ENCODE measurements at places on chromosomes 3 and 15.

DNA sequence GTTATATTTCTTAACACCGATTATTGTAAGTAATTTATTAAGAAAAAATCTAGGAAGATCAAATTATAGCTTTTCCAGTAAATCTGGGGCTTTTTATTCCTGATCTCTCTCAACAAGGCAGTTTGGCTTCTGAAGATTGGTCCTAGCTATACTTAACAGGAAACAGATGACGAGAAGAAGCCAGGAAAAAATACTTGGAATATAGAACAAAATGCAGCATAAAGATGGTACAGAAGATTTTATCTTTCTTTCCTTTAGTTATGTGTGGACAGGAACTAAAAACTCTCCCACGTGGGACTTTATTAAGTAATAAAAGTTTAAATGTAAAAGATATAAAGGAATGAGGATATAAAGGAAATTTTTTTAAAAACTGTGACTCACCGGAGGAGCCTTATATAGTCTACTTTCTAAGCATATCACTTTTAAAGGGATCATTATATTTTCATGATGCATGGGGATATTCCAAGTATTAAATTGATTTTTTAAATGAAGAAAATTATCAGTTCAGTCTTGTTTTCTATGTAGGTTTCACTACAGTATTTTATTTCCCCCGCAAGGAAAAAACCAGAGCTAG lies 8.2 kb downstream of the B3GNT5 start:
- DNase-seq: no peak

DNA sequence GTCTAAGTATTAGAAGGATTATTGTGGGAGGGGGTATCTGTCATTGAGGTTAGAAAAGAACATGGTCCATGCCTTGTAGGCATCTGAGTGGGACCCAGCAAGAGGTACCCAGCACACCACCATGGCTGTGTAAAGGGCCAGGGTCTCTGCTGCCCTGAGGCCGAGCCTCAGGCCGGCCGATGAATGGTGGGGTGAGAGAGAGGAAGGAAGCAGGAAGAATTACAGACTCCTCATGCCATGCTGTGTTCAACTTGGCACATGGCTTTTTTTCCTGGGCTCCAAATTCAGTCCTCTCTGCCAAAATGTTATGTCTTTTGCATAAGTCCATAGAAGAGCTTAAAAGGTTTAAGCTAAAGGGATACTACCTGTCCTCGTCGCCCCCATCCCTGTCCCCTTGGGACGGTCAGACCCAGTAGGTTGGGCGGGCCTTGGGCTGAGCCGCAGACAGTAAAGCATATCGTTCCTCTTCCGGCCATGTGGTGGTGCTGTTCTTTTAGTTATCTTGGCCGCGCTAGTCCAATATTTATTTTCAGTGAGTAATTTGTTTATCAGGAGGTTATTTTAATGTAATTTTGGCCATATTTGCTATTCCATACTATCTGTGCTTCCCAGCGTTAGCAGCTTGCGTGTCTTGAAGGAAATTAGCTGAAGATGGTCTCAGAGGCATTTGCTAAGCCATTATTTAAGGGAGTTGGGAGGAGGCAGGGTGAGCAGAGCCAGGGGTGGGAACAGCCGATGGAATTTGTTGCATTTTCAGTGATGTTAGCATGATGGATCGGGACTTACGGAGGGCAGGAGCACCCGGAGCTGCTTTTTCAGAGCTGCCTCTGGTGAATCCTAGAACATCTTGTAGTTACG lies 152.4 kb downstream of the AGBL1 start:
- peak; percentile 28 for DNase-seq

DNA sequence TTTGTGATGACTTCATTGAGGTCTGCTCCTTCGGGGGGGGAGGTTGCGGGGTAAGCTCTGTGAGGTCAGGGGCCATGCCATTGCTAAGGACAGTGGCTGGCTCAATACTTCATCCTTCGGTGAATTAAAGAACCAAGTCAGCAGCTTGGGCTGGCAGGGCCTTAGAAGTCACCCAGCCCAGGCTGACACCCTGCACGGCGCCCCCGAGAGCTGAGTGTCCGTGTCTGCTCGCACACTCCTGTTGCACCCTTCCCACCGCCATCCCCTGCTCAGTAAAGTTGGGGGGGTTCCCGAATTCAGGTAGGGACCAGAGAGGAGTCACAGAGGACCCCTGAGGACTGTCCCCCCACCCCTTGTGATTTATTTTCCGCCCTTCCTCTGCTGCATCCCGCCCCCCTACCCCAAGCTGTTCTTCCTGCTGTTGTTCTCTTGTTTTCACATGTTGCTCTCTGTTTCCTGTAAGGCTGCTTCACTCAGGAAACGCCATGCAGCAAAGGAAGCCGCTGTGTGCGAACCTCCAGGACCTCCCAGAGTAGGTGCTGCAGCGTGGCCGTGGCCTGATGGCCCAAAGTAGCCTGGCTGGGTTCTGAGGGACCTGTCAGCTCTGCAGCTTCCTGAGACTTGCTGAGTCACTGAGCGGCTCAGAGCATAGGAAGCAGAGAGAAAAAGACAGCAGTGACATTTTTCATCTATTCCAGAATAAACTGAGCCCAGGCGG lies 14.4 kb downstream of the EFCC1 start:
- DNase-seq: no peak

DNA sequence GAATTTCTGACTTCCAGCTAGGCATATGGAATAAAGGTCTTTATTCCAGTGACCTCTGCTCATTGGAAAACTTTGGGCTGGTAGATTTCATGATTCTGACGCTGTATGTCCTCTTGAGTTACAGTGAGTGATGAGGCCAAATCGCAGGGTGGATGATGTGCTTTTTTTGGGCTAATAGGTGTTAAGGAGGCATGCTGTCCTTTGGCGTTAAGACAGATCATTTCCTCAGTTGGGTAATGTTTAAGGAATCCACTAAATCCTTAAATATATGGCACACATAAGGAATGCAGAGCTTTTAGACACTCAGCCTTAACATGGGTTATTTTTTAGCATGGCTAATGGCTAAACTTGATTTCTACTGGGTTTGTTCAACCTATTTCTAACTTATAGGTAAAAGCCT lies 87.9 kb downstream of the LPP start:
- DNase-seq: no peak

DNA sequence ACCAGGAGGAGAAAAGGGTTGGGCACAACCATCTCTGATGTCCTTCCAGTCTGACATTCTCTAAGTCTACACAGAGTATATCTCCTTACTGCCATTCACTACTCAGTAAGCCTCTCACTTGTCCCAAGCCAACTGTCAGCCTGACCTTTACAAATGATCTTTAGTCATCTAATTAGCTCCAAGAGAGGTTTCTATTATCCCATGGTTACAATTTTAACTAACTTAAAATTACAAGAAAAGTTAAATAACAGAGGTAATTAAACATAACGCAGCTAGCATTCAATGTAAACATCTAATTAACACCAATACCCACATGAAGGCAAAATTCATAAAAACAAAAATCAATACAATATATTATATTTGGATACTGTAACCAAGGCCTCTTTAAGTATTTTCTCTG lies 126.9 kb downstream of the LSAMP start:
- DNase-seq: no peak

GRCh38 chr3:150462108-150462507 lies 54.0 kb downstream of the TSC22D2 start:
- DNase-seq: no peak

GRCh38 chr3:101615525-101615924 lies 41.5 kb downstream of the PCNP start:
- no peak for DNase-seq

GRCh38 chr3:70980646-70981170 lies 602.8 kb downstream of the FOXP1 start:
- no peak for DNase-seq

- DNase-seq: no peak
Measured at GRCh38 chr3:159151130-159151529, 349.3 kb downstream of the MFSD1 start.

DNA sequence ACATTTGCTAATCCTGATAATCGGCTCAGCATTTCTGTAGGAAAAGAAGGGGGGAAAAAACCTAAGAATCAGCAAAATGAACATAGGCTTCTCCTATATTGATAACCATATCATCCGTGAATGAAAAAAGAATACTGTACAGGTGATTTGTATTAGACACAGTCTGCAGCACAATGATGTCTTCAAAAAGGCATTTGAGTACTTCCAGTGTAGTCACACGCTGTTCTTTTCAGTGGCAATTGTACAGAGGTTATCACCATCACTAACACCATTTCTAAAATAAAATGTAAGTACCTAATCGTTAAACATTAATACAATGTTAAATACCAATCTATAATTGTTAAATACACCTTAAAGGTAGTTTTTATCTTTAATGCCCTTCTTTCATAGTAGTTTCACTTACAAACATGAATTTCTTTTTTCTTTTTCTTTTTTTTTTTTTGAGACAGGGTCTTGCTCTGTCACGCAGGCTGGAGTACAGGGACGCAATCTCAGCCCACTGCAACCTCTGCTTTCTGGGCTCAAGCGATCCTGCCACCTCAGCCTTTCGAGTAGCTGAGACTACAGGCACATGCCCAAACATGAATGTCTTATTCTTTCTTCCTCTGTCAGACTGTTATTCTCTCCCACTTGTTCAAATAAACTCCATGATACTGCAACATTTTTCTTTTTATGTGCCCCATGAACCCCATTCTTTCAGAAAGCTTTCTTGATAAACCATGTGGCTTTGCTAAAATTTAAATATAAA lies 18.4 kb downstream of the GOLGB1 start:
- DNase-seq: no peak

DNA sequence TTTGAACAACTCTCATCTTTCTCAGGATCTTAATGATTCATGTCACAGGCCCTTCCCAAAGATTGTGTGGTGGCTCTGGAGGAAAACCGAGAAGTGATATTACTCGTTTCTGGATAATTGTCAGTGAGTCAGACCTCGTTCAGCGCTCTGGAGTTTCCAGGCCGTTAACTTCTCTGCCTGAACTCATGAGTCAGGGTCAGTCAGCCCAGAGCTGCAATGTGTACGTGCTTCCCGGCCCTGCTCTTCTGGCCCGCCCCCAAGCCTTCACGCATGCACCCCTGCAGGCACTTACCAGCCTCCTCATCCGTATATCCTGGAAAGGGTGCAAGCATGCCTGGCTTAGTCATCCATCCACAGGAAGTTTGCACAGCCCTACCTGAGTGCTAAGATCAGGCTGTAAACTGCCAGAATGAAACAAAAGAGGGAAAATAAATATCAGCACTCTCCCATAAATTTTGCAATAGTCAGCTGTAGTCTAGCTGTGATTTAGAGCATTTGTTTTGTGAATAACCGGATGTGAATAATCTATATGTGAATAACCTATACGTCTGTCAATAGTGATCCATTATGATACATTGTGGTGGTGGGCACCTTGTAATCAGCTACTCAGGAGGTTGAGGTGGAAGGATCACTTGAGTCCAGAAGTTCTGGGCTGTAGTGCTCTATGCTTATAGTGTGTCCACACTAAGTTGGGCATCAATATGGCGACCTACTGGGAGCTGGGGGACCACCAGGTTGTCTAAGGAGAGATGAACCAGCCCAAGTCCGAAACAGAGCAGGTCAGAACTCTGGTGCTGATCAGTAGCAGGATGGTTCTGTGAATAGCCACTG lies 35.3 kb upstream of the SEMA4B start:
- DNase-seq: peak; percentile 55

DNA sequence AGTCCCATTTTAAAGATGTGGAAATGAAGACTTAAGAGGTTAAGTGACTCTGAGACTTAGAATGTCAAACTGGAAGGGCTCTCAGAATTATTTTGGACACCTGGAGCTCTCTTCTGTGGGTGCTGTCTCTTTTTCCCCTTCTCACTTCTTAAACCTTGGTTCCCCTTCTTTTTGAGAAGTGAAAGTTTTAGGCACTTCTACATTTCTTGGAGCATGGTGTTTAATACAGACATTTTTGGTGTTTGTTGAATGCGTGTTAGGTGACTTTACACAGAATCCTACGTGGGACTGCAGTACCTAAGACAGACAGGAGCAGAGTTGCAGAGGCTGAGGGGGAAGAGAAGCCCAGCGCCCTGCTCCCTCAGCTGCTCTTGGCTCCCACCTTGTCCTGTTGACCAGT lies 133.3 kb downstream of the MDFIC2 start:
- no peak for DNase-seq

DNA sequence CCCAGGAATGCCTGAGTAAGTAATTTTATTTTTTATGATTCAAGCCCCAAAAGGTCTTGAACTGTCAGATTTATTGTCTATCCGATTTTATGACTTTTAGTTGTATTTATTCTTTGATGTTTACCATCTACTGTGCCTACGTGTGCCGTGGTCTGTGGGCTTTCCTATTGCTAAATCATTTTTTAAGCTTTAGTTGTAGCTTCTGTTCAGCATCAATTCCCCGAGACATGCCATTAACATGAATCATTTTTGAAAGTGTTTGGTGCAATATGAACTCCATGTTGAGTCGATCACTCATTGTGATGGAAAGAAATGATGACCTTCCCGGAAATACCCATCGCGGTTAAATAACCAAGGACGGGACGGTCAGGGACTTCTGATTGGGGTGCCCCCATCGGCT lies 268.7 kb upstream of the THRB start:
- DNase-seq: no peak

- DNase-seq: no peak
Measured at GRCh38 chr3:64438066-64438465, 212.8 kb upstream of the PRICKLE2 start.

DNA sequence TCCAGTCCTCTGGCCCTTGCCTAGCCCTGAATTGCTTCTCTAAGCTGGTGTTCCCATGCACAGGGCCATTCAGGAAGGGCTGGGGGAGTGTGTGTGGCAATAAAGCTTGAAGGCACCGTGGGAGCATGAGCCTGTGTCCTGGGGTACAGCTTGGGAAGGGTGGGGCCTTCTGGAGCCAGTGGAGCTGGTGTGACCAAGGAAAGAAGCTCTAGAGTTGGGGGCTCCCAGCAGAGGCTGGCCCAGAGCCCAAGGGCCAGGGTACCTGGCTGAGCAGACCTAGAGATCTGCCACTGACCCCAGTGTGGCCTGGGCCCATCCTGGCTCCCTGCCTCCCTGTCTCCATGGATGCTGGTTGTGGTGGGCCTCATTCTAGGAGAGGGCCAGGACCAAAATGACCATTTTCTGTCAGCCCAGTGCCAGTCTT lies 8.1 kb downstream of the ABTB1 start:
- no peak for DNase-seq
